ENCODE measurements at places on chromosomes 5 and 9. TPM values are rescaled to one million over a fixed set of nuclear protein-coding genes. Genes with fewer than 3 reads are reported as not detected.

The ALAD gene
- 21.8 TPM for total RNA-seq

The MAPKAP1 gene
- 64.3 TPM for total RNA-seq

GRCh38 chr9:133347515-133347984, 381 bp downstream of the MED22 start:
- DNase-seq, result no peak

DNA sequence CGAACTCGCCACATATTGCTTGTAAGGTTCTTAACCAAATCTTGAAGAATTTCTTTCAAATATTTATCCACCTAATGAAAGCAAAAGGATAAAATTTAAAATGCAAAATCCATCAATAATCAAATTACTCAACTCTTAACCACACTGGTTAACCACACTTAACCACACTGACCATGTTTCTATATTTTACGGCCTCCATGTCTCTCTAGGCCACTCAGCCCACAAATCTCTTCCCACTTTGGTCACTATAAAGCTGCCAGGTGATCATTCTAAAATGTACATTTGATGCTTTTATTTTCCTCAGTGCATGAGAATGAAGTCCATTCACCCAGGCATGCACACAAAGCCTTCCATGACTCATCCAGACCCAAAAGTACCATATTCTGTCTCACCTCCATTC, 56.4 kb upstream of the OR2K2 start:
- DNase-seq, result no peak

GRCh38 chr9:14158916-14159315, 155.0 kb downstream of the NFIB start:
- no peak for DNase-seq

DNA sequence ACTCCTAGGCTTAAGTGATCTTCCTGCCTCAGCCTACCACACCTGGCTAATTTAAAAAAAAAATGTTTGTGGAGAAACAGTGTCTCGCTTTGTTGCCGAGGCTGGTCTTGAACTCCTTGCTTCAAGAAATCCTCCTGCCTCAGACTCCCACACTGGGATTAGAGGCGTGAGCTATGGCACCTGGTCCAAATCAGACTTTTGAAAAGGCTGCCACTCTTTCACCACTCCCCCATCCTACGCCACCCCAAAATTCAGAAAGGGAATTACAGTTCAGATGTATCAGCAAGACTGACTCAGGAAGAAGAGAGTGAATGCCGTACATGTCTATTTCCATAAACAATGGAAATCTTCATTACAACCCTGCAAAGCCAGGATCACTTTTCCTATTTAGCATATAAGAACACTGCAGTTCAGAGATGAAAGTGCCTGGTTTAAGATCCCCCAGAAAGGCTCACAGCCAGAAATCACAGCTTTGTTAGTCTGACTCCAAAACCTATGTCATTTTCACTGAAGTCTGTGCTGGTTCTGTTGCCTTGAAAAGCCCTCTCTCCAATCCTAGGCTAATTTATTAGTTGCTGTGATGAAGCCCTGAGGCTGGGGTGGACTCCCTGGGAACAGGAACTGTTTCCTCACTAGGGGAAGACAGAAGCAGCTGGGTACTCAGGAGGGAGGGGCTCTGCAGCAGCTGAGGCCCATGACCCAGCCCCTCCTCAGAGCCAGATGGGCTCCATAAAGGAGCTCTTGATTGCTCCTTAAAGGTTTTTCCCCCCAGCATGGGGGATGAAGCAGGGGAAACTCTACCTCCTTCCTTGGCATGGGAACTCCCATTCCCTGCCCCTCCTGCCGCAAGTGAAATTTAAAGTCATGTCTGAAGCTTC, 3.1 kb downstream of the FBLL1 start:
- DNase-seq, result no peak

Data from HepG2 (cell line).